ENCODE measurements at places on chromosomes 1 and 21.
A peak's percentile ranks its signal among the peaks of the same experiment; 100 is the strongest.

DNA sequence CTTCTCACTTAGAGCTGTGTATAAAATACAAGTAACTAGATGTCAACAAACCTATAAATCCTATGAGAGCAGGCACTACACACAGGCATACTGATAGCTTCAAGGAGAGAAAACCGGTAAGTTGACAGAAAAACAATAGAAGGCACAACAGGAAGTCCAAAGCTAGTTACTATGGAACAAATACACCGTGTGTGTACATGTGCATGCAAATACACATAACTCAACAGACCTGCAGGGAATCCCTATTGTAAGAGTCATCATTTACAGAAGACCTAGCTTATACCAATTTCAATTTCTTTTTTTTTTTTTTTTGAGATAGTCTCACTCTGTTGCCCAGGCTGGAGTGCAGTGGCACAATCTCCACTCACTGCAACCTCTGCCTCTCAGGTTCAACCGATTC, 26.3 kb downstream of the JAK1 start:
- DNase-seq: no peak

- no peak for DNase-seq
Observed at GRCh38 chr1:176029609-176030008, 177.5 kb downstream of the COP1 start.

DNA sequence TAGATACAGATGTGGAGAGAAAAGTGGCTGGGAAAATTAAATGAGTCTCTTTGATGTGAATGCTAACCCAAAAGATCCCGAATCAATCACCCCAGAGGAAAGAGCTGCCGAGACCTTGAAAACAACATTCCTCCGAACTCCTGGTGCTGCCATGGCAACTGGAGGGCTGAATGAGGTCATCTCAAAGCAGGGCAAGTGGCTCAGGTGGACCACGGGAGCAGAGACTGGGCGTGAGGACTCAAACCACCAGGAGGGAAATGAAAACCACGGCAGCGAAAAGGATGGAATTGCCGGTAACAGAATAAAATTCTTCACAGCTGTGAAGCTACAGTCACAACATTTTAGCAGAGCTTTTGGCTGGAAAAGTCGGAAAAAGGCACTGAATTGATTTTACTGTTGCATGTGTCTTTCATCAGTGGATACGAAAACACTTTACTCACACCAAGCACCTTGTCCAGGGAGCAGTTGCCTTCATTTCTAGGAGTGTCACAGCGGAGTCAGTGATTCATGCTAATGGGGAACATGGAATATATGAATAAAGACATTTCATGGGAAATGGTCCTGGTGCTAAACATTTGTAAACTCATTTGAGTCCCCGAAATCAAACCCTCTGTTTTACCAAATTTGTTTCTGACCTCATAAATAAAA, 23.2 kb upstream of the BECN2 start:
- DNase-seq: no peak

- no peak for DNase-seq
Observed at GRCh38 chr1:39509360-39510009, 18.0 kb downstream of the BMP8A start.

DNA sequence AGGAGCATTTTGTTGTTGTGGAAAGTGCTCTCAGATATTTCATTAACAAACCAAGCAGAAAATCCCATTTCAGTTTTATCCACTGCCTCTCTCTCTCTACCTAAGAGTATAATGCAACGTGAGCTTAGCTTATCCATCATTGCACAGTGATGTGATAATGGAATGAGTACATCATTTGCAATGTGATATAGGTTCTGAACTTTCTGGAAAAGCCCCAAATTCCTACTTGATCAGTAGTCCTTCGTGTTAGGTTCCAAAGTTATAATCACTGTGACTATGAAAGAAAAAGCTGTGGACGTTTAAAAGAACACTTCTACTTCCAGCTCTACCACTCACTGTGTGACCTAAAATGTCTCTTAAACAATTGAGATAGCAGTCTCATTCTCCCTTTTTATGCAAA, 76.4 kb upstream of the PRMT6 start:
- no peak for DNase-seq

DNA sequence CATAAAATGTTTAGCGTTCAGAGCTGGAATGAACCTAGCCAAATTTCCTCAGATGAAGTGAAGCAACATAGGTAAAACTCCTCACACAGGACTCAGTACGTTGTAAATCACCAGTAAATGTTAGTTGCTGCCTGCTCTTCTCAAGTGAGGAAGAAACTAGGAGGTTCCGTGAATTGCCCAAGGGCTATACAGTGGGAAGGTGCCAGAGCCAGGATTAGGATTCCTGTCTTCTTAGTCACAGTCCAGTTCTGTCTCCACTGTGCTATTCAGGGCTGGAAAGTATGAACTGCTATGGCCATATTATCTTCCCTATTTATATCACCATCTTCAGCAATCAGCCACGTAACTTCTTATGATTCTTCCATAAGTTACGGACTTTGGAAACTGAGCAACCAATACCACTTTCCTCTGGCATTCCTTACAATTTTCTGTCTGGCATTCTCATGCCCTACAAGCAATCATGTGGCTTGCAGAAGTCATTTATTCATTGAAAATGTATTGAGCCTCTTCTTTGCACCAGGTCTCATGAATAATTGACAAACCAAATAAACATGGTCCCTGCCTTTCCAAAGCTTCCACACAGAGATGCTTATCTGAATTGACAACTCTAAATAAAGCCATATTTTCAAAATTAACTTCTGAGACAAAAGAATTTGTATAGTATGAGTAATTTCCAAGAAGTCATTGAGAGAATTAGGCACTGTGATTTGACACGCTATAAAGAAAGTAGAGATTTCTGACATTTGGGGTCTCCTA, 271.6 kb upstream of the SGIP1 start:
- DNase-seq: peak; percentile 75

- no peak for DNase-seq
Observed at GRCh38 chr1:220707160-220707559, 17.0 kb downstream of the C1orf115 start.

- no peak for DNase-seq
Observed at GRCh38 chr1:97721221-97721620, 199.6 kb downstream of the DPYD start.

GRCh38 chr1:152048416-152049009, 11.7 kb upstream of the S100A11 start:
- DNase-seq: peak; percentile 90

DNA sequence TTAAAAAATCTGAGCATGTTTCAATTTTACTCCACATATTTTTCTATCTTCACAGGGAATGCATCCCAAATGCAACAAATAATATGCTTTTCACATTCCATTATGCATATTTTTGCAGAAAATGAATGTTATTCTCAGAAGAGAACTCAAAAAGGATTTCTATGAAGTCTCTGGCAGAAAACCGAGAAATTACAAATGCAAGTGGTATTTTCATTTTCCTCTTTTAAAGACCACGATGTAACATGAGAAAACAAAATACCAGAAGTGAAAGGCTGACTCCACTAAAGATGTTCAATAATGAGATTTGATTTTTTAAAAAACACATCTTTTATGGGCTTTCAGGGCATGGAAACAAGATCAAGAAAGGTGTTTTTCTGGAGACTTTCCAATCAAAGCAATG, 5.0 kb upstream of the PDC start:
- no peak for DNase-seq

DNA sequence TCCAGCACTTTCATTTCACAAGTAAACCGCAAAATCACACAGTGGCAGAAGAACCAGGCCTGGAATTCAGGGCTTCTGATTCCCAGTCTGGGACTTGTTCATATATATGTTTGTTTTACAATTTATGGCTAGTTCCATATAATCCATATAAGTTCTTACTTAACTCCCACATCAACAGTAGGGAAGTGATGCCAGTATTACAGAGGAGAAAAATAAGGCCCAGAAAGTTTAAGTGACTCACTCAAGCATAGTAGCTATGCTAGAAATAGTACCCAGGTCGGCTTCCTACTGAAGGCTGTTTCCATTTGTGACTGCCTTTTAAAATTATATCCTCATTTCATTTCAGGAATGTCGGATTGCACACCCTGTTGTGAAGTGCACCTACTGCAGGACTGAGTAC, 1.4 kb downstream of the FAM76A start:
- DNase-seq: no peak

- DNase-seq: no peak
Observed at GRCh38 chr1:201310986-201311355, 27.7 kb downstream of the PKP1 start.

DNA sequence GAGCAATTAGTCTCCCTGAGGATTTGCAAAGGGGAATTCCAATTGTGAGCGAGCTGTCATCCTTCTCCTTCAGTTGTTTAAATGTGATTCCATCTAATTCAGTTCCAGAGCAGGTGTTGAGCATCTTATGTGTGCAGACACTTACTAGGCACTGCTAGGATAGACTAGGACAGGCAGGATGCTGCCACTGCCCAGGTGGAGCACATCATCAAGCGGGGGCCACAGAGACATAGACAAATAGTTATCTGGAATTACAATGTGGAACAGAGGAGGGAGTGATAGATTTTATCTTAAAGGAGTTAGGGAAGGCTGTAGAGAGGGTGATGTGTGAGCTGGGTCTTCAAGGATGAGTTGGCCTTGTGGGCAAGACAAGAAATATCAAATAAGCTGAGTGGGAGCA, 55.9 kb downstream of the CDC7 start:
- DNase-seq: no peak

DNA sequence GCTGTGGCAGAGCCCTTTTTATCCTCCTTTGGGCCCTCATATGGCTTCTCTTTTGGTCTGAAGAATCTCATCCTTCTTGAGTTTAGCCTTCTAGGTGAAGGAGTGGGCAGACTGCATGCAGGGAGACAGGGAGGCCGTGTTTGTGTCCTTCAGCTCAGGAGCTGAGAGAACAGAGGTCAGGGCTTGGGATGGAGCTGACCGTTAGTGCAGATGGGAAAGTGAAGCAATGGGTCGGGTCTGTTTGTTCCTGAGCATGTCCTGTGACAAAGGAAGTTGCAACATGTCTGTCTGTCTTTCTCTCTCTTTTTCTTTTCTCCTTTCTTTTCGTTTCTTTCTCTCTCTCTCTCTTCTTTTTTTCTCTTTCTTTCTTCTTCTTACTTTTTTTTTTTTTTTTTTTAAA, 14.9 kb downstream of the MAPKAPK2 start:
- DNase-seq: no peak

DNA sequence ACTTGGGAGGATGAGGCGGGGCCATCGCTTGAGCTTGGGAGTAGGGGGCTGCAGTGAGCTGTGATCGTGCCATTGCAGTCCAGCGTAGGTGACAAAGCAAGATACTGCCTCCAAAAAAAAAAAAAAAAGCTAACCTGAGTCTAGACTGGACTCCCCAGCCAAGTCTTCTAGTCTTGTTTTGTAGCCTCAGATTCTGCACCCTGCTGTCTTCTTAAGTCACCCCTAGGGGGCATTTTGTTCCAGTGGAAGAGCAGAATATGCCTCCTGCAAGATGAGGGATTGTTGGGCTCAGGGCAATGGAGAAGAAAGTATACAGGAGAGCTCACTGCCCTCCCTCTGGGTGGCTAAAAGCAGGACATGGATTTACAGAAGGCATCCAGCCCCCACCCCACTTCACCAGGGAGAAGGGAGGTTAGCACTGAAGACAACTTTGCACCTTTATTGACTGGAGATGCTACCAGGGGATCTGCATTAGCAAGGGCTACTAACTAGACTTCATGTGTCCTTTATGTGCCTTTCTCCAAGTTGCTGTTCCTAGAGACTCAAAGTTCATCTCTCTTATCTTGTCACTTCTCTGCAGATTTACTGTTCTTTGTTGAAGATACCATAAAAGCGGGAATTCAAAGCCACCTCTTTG, 15.3 kb upstream of the RNF187 start:
- no peak for DNase-seq

DNA sequence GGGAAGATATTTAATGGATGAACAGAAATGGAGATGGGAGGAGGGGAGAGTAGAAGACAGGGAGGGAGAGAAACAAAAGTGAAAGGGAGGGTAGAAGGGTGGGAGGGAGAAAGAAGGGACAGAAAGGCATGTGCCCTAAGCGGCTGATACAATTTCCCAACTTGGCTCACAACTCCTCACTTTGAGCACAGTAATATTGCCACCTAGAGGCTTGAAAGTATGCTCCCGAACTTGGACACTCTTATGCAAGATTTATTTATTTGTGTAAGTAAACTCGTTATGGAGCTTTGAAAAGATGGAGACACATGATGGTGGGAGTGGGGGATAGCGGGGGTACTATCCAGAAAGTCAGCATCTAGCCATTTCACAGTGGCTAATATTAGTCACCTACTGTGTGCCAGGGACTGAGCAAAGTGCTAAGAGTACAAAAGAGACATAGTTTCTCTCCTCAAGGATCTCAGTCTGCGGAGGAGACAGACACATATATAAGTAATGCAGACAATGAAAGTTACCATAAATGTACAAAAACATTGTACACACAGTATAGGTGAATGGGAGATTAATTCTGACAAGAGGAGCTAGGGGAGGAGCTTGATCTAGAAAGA, 189.7 kb downstream of the SEC16B start:
- no peak for DNase-seq

GRCh38 chr1:41650028-41650880, 165.8 kb upstream of the EDN2 start:
- DNase-seq: no peak

- no peak for DNase-seq
Observed at GRCh38 chr1:18948913-18949685, 7.4 kb downstream of the IFFO2 start.

GRCh38 chr1:200464784-200465400, 55.1 kb upstream of the ZNF281 start:
- DNase-seq: no peak
